Trophoblast cell (in vitro differentiated cells and primary cell): ENCODE measurements at places on chromosomes 6 and 20.

- no peak for DNase-seq
Measured at GRCh38 chr6:52551483-52552277, 25.2 kb downstream of the TRAM2 start.

GRCh38 chr6:129130959-129131681 is 248.2 kb downstream of the LAMA2 start:
- DNase-seq, result no peak

DNA sequence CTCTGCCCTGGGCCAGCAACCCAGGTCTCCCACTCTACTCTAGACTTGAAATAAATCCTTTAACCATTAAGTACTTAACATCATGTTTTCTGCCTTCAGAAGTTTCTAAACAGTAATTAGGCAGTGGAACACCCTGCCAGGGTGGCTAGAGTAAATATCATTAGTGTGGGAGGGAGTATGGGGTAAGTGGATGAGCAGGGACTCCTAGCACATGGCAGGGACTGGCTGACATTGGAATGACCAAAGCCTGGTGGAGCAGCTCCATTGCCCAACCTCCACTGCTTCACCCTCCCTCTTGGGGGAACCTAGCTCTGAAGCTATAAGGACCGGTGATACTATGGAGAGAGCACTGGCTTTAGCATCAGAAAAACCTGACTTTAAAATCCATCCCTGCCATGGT is 167.1 kb downstream of the MAFB start:
- DNase-seq, result no peak

- DNase-seq, result no peak
Measured at GRCh38 chr20:59269411-59270025, 30.9 kb upstream of the EDN3 start.

GRCh38 chr20:51199920-51200319 is 177.0 kb upstream of the KCNG1 start:
- no peak for DNase-seq

GRCh38 chr6:45678285-45678607 is 300.5 kb upstream of the SUPT3H start:
- no peak for DNase-seq

DNA sequence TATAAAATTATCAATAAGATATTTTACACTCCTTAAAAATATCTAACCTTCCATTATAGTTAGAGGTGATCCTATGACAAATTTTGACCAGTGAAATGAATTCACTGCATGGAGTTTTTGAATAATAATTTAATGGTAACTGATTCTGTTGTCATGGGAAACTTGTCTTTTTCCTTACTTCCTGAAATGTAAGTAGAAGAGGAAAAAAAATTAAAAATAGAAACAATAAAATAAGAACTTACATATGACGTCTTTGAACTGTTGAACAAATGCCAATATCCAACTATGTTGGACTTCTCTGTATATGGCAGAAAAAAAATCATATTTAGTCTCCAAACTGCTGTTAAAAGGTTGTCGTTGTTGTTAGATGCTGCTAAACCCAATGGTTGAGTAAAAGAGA is 26.3 kb downstream of the PPP1R14C start:
- no peak for DNase-seq

DNA sequence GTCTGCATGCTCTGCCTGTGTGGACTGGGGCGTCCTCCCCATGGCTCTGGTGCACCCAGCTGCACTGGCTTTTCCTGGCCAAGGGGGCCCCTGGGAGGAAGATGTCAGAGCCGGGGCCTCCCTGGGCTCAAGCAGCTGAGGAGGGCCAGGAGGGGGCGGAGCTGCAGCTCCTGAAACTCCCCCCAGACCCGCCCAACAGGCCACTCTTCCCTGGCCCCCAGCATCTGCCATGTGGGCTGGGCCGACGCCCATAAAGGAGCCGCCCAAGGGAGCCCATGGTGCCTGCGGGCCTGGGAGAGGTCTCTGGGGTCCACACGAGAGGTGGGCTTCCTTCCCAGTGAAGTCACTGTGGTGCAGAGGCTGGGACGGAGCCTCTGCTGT is 4.0 kb downstream of the RBBP8NL start:
- no peak for DNase-seq

- peak; percentile 18 for DNase-seq
Measured at GRCh38 chr6:89145091-89145955, 532 bp upstream of the PM20D2 start.

- DNase-seq, result no peak
Measured at GRCh38 chr20:24875078-24875477, 74.0 kb upstream of the CST7 start.

DNA sequence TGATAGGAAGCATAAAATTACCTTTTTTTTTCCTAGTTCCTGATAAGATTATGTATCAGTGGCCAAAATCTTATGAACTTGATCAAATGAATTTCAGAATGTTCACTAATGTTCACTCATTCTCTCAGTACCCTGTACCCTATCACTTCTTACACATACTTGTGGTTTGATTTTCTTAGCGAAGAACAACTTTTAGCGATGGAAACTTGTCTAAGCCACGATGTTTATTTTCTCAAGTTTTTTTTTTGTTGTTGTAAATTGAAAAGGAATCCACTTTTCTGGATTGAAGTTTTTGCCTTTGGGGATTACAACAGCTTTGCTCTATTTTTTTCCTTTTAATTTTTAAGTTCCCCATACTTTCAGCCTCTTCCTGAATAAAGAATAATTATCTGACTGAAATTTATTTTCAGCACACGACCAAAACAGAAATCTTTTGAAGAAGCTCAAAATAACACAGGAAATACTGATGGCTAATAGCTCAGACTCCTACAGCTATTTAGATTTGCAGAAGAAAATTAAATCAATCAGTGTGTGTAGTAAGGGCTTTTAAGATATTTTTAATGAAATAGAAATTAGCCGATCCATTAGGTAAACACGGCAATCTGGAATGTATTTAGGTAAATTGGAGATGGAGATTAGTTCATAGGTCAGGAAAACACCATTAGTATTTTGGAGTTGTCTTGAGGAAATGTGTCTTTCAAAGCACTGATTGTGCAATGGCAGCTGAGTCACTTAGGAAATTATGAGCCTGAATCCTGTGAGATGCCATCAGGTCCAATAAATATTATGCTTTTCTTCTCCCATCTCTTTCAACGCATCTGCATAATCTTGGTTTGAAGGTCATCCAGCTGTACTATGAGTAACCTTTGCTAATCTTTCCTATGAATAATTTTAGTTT is 217.5 kb downstream of the GJA1 start:
- DNase-seq, result peak; percentile 41

DNA sequence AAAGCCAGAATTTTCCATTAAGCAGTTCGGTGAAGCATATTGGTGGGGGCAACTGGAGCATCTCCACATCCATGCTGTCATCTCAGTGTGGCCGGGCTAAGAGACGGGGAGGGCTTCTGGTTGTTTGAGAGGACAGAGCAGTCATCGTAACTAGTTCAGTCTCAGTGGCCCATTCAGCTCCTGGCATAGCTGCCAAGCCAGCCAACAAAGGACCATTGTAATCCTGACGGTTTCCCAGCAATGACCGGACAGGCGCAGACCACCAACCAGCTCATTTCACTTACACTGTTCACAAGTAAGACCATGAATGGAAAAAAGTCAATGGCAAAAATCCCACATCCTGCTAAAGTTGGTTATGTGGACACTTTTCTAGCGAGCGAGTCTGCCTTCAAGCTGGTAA is 14.9 kb upstream of the HDDC2 start:
- DNase-seq, result no peak
